Glutamatergic neuron (in vitro differentiated cells): ENCODE measurements at places on chromosomes 16 and 17. TPM values are rescaled to one million over a fixed set of nuclear protein-coding genes. Genes with fewer than 3 reads are reported as not detected.

- H3K27ac ChIP-seq: no peak overlapping the region
- peaks cover 8% of the 10 kb centered on the region for H3K36me3 ChIP-seq
- H3K4me1 ChIP-seq: no peaks in the 10 kb centered on the region
- H3K4me3 ChIP-seq: no peak overlapping the region
Observed at GRCh38 chr16:50721549-50722404, 20.1 kb upstream of the CYLD start.

DNA sequence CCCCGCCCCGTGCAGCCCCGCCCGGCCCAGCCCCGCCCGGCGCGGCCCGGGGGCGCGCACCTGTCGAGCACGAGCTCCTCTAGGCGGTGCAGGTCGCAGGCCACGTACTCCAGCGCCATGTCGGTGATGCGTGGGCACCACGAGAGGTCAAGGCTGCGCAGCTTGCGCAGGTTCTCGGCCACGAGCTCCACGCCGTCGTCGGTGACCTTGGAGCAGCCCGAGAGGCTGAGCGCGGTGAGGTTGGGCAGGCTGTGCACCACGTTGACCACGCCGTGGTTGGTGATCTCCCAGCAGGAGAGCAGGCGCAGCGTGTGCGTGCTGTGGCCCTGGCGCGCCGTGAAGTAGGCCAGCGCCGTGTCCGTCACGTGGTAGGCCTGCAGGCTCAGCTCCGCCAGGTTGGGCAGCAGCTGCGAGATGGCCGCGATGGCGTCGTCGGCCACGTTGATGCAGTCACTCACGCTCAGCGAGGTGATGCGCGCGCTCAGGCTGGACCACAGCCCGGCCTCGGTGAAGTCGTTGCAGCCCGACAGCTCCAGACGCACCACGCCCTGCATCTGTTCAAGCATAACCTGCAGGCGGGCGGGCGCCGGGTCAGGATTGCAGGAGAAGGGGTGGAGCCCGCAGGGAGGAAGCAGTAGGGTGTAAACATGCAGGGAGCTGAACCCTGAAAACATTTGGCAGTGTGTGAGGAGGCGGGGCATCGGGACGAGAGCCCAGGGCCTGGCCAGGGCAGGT, 5.3 kb upstream of the WDR24 start:
- peaks cover 28% of the 10 kb centered on the region for H3K27me3 ChIP-seq
- no peaks in the 10 kb centered on the region for H3K36me3 ChIP-seq
- peak; percentile 81 for DNase-seq
- peaks cover 8% of the 10 kb centered on the region for H3K4me1 ChIP-seq
- peak overlapping the region; percentile 15 for H3K4me3 ChIP-seq

GRCh38 chr17:35679007-35679682, 52.3 kb upstream of the RASL10B start:
- no peak for DNase-seq
- no peak overlapping the region for H3K4me3 ChIP-seq
- H3K27me3 ChIP-seq: peaks cover 3% of the 10 kb centered on the region

DNA sequence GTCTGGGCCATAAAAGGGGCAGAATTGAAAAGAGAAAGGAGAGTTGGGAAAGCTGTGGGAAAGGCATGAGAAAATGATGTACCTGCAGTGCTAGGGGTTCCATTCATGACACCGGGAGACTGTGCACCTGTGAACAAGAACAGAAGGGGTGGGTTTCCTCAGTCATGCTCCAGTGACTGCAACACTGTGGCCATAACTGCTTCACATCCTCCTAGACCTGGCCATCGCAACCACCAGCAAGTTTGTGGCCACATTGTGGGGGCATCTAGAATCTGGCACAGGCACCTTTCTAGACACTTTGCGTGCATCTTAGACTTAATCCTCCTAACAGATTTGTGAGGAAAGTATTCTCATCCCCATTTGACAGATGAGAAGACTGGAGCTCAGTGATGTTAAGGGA, 12.7 kb downstream of the GP2 start:
- H3K36me3 ChIP-seq: no peaks in the 10 kb centered on the region
- DNase-seq: no peak
- H3K4me3 ChIP-seq: no peak overlapping the region
- no peak overlapping the region for H3K27ac ChIP-seq
- no peaks in the 10 kb centered on the region for H3K4me1 ChIP-seq

- no peak overlapping the region for H3K27ac ChIP-seq
- H3K36me3 ChIP-seq: no peaks in the 10 kb centered on the region
- no peak overlapping the region for H3K4me3 ChIP-seq
- H3K4me1 ChIP-seq: peaks cover 7% of the 10 kb centered on the region
- no peak for DNase-seq
Observed at GRCh38 chr17:54968988-54969332, 395 bp downstream of the STXBP4 start.

TRIM47 gene
- total RNA-seq: 2.1 TPM

USP7 gene
- 167 TPM for total RNA-seq

- H3K27me3 ChIP-seq: no peaks in the 10 kb centered on the region
- DNase-seq: no peak
- no peak overlapping the region for H3K4me3 ChIP-seq
- peaks cover 10% of the 10 kb centered on the region for H3K4me1 ChIP-seq
Observed at GRCh38 chr17:64186171-64187092, 56.5 kb upstream of the ERN1 start.

DNA sequence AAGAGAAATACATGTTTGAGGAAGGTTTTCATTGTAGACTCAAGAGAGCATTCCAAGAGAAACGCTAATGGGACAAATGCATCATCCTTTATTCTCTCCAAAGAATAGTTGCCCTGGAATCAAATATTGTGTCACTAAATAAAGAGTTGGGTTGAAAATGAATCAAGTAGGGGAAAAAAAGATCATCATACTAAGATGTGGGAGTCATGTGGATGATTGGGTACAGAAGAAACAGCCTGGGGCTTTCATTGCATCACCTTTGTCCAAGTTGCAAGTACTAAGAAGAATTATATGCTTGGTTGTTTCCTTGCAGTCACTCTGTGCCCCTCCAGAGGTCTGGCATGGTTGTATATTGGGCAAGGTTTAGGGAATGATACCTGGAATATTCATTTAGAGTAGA, 658.9 kb downstream of the TOX3 start:
- H3K27ac ChIP-seq: no peak overlapping the region
- no peak for DNase-seq
- H3K4me3 ChIP-seq: no peak overlapping the region
- H3K27me3 ChIP-seq: no peaks in the 10 kb centered on the region
- H3K4me1 ChIP-seq: peaks cover 3% of the 10 kb centered on the region

- DNase-seq: no peak
- peaks cover 6% of the 10 kb centered on the region for H3K27me3 ChIP-seq
- no peak overlapping the region for H3K4me3 ChIP-seq
- H3K27ac ChIP-seq: no peak overlapping the region
Observed at GRCh38 chr17:40992666-40993065, 1.3 kb downstream of the KRTAP3-3 start.

DNA sequence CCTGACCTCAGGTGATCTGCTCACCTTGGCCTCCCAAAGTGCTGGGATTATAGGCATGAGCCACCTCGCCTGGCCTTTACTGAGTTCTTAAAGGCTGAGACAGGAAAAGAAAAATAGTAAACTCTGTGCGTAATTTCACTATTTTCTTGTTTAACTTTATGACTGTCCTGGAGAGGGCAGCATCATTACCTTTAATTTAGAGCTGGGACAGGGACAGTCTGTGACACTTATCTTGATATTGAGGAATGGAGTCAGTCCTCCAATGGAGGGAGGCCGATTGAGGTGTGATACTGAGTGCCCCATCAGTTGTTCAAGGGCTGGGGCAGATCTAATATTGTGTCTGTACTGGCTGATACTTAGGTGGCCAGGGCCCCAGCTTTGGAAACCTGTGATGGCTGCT, 21.5 kb upstream of the SPN start:
- no peak overlapping the region for H3K4me3 ChIP-seq
- H3K27me3 ChIP-seq: peaks cover 4% of the 10 kb centered on the region
- H3K27ac ChIP-seq: no peak overlapping the region
- no peaks in the 10 kb centered on the region for H3K4me1 ChIP-seq
- H3K36me3 ChIP-seq: no peaks in the 10 kb centered on the region
- no peak for DNase-seq

VMP1 gene
- 64.1 TPM for total RNA-seq

GRCh38 chr17:57601143-57601735, 143.9 kb downstream of the CCDC182 start:
- no peak overlapping the region for H3K4me3 ChIP-seq
- DNase-seq: no peak
- no peaks in the 10 kb centered on the region for H3K36me3 ChIP-seq
- peaks cover 28% of the 10 kb centered on the region for H3K4me1 ChIP-seq

QRICH2 gene
- total RNA-seq: 12.2 TPM

GRCh38 chr16:85166699-85167588, 54.7 kb upstream of the CIBAR2 start:
- H3K27ac ChIP-seq: peak overlapping the region; percentile 80
- no peaks in the 10 kb centered on the region for H3K36me3 ChIP-seq
- H3K4me1 ChIP-seq: peaks cover 35% of the 10 kb centered on the region
- H3K4me3 ChIP-seq: peak overlapping the region; percentile 74

- no peaks in the 10 kb centered on the region for H3K36me3 ChIP-seq
- no peak for DNase-seq
- H3K4me1 ChIP-seq: no peaks in the 10 kb centered on the region
- H3K4me3 ChIP-seq: no peak overlapping the region
Observed at GRCh38 chr17:33124185-33124584, 132.5 kb downstream of the SPACA3 start.

GRCh38 chr16:64952177-64952576, 169.7 kb downstream of the CDH11 start:
- no peak overlapping the region for H3K4me3 ChIP-seq
- peaks cover 2% of the 10 kb centered on the region for H3K4me1 ChIP-seq
- H3K27ac ChIP-seq: no peak overlapping the region

DNA sequence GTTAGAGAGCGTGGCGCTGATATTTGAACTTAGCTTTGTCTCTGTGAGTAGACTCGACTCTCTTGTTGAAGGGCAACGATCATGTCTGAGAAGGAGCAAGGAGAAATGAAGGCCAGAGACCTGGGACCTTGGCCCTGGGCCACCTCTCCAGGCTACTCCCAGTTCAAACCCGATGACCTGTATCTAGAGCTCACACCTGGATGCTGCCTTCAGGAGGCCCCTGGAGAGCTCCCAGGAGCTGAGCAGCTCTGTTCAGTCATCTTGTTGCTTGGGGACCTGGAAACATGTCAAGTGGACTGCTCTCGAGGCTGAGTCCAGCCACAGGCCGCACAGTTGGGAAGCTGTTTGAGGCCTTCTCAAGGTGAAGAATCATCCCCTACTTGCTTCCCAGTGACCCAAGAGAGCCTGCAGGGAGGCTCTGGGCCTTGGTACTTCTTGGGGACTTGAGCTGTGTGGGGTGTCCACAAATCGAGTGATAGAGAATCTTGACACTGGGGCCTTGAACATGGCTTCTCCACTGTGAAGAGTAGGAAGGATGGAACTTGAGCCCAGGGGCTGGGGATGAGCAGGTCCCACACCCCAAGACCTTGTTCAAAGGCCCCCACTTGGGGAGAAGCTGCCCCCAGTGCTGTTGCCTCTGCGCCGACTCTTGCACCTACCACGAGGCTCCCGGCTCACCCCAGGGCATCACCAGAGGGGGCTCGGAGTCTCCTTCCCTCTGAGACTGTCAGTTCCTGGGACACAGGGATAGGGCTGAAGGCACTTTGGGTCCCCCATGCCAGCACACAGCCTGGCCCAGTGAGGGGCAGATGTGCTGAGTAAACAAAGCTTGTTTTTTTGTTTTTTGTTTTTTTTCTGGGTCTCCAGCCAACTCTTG, 112.1 kb downstream of the IRX5 start:
- no peak overlapping the region for H3K4me3 ChIP-seq
- peaks cover 18% of the 10 kb centered on the region for H3K27me3 ChIP-seq
- H3K4me1 ChIP-seq: no peaks in the 10 kb centered on the region
- no peak overlapping the region for H3K27ac ChIP-seq
- DNase-seq: no peak

ABCC11 gene
- not detected for total RNA-seq

GRCh38 chr16:85984231-85984880, 85.4 kb downstream of the IRF8 start:
- DNase-seq: no peak
- no peak overlapping the region for H3K27ac ChIP-seq
- no peak overlapping the region for H3K4me3 ChIP-seq
- peaks cover 4% of the 10 kb centered on the region for H3K4me1 ChIP-seq

DNA sequence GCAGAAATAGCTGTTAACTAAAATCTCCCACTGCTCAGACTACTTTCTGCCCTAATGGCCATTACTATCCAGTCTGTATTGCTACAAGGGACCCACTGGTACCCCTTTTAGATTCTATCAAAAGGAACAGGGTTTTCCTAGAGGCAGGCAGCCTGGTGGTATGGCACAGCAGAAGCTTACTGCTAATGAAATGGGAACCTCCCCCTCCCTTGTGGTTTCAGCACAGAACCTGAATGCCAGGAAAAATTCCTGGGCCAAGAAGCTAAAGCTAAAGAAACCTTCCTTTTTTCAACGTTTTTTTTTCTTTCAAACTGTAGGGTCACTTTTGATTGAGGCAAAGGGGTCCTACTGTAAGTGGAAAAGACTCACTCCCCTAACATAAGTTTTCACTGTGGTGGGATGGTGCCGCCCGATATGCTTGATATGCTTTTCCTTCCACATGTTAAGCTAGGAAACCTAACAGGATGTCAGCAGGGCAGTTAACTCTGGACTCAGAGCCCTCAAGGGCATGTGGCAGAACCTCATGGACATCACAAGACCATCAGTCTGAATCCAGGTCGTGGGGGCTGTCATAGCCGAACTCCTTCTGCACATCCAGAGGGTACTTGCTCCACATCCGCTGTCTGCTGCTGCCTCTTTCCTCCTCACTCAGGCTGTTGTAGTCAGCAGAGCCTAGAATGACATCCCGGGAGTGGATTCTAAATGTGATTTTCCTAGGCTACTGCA, 9.8 kb downstream of the SLC7A6OS start:
- H3K4me1 ChIP-seq: no peaks in the 10 kb centered on the region
- peaks cover 6% of the 10 kb centered on the region for H3K27me3 ChIP-seq
- H3K4me3 ChIP-seq: no peak overlapping the region

DNA sequence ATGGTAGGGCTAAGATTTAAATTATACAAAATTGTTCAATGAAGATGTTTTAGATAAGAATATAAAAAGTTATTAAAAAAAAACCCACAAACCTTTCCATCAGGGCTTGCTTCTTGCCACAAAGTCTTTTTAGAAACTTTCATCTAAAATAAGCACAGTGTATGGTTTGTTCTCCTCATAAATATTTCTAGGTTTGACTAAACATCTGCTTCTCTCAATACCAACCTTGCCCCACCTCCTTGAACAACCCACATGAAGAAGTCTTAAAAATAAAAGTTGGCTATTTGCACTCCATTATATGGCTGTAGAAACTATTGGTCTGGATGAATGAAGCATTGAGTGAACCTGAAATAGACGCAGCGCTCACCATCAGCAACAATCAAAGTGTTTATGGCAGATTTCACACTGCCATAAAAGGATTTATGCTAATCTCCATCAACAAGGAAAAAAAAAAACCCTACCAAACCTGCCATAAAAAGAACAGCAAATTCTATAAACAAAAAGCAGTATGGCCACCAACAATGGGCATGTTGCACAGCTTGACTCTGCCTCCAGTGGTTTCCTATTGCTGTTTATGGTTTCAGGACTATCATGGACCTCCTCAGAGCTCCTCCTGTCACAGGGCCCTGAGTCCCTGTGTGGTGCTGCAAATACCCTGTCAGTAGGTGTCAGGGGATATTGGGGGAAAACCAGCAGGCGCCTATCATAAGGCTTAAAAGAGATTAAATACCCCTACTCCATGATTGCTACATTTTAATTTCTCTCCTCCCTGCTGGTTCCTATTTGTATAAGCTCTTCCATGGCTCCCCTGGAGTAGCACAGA, 37.6 kb downstream of the SNX11 start:
- no peak overlapping the region for H3K27ac ChIP-seq
- no peak for DNase-seq
- peaks cover 5% of the 10 kb centered on the region for H3K27me3 ChIP-seq
- H3K4me3 ChIP-seq: no peak overlapping the region

TENT4B gene
- total RNA-seq: 9.5 TPM

- peak overlapping the region; percentile 99 for H3K4me3 ChIP-seq
- peak overlapping the region; percentile 92 for H3K27ac ChIP-seq
- no peaks in the 10 kb centered on the region for H3K36me3 ChIP-seq
Observed at GRCh38 chr16:85557083-85557970, 55.8 kb upstream of the GSE1 start.
